ENCODE measurements at places on chromosomes 1 and 21.

DNA sequence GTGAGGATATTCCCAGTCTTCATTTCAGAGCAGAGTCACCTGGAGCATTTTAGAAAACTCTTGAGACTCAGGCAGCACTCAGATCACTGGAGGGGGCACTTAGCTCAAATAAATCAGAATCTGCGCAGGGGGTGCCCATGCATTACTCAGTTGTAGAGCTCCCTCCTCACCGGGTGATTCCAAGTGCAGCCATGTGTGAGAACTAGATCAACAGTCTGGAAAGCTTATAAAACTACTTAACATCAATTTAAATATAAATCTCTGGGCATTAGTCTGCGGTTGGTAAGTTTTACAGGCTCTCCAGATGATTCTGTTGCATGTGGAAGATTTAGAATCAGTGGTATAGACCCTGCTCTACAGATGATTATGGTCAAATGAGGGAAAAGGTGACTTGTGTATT is 128.6 kb downstream of the ST6GALNAC3 start:
- no peak for DNase-seq

GRCh38 chr21:41921021-41921420 is 32.8 kb downstream of the C2CD2 start:
- DNase-seq: no peak

GRCh38 chr1:237309595-237310118 is 267.7 kb downstream of the RYR2 start:
- DNase-seq: no peak

- no peak for DNase-seq
Observed at GRCh38 chr1:219220945-219221344, 47.3 kb downstream of the LYPLAL1 start.

GRCh38 chr1:61125263-61125662 is 42.9 kb downstream of the NFIA start:
- DNase-seq: no peak

DNA sequence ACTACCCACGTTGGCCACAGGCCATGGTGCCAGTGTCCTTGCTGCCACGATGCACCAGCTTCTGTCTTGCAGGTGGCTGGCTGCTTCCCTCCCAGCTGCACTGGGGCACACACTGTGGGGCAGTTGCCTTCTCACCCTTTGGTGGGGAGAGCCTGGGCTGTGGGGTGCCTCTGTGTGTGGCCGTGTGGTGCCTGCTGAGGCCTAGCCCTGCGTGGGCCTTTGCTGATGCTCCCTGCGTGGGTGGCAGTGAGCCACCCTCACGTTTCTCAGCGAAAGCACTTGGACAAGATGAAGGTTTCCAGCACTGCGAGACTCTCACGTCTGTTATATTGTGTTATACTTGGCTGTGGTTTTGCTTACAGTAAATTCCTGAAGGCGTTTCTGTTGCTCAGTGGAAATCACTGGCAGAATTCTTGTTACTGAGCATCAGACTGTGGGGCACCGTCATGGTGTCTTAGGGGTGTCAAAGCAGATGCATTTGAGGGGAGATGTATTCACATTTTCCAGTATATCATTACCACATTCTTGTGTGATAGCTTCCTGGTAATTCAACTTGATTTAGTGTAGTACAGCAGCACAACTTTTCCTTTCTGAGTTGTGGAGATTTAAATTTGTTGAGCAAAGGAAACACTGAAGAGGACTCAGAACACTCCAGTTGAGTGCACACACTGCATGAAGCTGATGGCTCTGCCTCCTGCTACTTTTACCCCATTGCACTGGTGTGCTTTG is 124.7 kb downstream of the PCBP3 start:
- DNase-seq: peak; percentile 57

- DNase-seq: no peak
Observed at GRCh38 chr1:44830900-44831304, 12.2 kb downstream of the PTCH2 start.

DNA sequence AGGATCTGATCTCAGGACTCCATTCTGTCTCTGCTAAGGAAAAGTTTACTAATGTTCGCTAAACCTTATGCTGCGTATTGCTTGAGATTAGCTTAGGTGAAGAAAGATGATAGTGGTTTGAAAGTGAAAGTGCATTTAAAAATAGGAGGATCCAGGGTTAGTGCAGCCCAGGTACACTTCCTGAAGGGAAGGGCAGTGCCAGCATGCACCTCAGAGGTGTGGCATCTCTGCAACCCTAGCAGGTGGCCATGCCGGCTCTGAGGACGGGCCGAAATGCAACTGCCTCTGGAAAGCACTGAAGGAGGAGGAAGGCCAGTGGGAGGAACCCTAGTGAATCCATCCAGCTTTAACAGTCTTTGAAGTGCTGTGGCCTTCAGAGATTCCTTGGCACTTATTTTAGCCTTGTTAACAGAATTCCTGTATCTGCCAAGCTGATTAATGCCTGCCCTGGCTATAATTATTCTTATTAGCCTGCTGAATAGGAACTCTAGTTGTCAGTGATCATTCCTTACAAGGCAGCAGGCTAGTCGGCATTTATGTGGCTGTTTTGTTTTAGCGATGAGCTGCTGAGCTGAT is 5.5 kb downstream of the PTGFRN start:
- DNase-seq: no peak

DNA sequence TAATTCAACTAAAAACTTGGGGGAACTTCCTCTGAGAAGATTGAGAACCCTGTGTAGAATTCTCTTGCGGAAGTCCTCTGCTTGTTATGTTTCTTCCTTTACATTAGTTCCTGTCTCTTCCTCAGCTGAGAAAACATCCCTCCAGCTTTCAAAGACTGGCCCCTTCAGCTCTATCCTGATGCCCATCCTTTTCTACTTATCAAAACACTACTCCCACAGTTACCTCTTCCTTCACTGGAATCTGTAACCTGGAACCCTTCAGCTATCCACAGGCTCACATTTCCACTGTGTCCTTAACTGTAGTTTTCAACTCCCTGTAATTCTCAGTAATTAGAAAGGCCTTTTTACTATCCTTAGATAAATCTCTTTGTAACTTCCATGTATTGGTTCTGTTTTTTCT is 6.0 kb upstream of the DEDD start:
- DNase-seq: no peak

- DNase-seq: no peak
Observed at GRCh38 chr1:74847715-74848114, 114.8 kb downstream of the TYW3 start.

GRCh38 chr1:165841582-165842017 is 14.2 kb downstream of the UCK2 start:
- DNase-seq: no peak

DNA sequence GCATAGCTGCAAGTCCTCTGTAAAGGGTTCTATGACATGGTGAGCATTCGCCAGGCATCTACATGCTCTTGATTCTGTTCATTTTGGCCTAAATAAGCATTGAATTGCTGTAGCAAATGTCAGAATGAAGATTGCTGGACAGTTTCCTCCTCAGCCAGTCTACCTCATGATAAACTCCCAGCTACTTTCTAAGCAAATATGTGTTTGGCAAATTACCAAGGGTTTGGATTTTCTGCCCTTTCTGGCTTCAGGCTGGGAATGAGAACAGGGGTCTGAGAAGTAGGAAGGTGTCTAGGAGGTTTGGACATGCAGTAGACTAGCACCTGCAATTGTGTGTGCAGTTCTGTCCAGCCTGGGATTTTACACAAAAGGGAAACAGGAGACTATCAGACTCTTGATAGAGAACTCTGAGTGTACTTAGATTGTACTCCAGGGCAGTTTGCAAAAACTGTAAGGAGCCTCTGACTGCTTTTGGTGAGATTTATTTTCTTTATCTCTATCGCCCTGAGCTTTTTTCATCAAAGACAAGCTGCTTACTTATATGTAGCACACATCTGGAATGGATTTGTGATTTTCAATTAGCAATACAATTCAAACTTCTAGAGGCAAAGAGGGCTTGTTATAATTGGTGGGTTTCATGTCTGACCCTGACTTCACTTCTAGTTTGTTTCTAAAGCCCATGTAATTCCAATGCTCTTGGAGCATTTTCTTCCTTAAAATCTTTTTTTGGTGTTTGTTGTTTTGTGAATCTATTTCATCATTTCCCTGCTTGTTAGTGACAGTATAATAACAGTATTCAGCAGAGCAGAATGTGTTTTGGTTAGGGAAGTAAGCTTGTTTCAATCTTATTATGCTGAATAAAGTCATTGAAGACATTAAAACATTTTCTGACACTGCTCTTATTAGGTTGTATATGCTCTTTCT is 150.8 kb downstream of the VPS13D start:
- DNase-seq: no peak

DNA sequence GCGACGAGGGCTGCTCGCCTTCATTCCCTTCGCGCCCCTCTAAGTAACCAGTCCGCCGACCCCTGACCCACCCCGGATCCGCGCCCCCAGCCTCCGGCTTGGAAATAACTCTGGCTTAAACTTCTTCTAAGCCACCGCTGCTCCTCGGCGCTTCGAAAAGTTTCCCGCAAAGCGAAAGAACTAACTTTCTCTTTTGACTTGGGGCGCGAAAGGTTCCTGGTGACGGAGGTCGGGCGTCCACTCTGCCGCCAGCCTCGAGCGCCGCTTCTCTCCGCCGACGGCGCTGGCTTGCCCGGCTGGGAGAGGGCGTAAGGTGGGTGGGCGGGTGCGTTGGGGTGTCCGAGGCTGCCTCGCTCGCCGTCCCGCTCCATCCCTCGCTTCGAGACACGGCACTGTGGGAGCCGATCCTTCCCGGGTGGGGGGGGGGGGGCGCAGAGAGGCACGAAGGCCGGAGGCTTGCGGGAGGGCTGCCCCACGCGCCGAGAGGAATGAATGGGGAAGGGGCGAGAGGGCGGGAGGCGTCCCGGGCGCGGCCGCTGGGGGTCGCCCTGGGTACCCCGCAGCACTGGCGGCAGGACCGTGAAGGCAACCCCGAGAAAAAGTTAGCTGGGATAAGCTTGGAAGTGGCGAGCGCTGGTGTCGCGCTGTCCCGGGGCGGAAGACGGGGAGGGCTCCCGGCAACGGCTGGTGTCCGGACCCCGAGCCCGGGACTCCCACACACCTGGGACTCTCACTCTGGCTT is 569 bp downstream of the ATF3 start:
- peak; percentile 37 for DNase-seq

DNA sequence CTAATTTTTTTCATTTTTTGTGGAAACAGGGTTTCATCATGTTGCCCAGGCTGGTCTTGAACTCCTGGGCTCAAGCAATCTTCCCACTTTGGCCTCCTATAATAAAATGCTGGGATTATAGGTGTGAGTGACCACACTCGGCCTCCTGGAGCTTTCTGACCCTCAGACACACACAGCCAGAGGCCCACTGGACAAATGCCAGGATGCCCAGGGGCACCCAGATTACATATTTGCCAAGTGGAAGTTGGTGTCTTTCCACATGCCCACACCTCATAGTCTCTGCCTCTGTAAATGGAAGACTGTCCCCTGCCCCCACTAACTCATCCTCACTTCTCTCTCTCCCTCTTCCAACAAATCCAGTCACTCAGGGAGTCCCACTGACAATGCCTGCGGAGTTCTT is 63.4 kb upstream of the LRP8 start:
- no peak for DNase-seq

- no peak for DNase-seq
Observed at GRCh38 chr1:218886101-218886871, 287.4 kb upstream of the LYPLAL1 start.

- DNase-seq: no peak
Observed at GRCh38 chr1:11725616-11726015, 10.3 kb upstream of the AGTRAP start.

- no peak for DNase-seq
Observed at GRCh38 chr1:18536356-18536755, 55.6 kb downstream of the KLHDC7A start.

DNA sequence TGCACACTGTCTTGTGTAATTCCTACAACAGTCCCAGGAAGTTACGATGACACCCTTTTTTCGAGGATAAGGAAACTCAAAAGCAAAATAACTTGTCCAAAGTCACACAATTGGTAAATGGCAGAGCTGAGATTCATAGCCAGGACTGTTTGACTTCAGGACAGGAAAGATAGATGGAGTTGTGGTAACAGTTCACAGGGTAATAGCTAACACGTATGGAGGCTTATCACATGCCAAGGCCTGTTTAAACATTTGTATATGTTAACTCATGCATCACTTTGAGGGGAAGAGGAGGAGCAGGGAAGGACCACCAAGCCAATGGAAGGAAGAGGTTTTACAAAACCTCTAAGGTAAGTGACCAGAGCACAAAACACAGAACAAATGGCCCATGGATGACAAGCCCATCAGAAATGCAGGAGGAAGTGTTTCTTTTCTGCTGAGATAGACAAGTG is 2.8 kb downstream of the DHCR24 start:
- DNase-seq: no peak

DNA sequence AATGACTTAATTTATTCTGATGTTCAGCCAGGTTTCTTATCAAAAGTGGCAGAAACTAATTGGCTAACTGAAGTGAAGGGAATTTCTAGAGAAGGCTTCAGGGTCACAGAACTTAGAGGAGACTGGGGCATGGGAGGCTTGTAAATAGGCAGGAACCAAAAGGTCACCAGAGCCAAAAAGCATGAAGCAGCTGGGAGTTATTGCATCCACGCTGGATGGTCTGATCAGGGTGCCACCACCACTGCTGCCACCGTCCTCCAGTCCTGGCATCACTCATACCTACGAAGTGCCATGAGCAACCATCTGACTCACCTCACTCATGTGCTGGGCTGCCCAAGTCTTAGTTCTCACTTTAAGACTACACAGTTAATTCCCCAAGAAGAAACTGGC is 82.5 kb upstream of the DPH5 start:
- no peak for DNase-seq

GRCh38 chr1:29505532-29506220 is 269.4 kb downstream of the PTPRU start:
- no peak for DNase-seq

DNA sequence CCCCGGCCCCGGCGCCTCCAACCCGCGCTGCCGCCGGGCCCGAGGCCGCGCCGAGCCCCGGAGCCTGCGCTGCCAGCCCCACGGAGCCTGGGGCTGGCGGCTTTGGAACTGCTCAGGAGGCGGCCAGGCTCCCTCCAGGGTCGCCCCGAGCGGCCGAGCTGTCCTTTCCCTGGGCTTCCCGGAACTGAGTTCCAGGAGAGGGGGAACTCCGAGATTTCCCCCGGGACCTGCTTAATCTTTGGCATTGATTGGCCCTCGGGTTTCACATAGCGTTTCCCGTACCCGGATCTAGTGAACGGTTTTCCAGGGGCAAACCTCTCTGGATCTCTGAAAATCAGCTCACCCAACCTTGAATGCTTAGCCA is 504 bp downstream of the H6PD start:
- no peak for DNase-seq

- no peak for DNase-seq
Observed at GRCh38 chr1:166119471-166119965, 47.3 kb downstream of the FAM78B start.

GRCh38 chr21:43343095-43343991 is 83.6 kb downstream of the SIK1 start:
- no peak for DNase-seq

DNA sequence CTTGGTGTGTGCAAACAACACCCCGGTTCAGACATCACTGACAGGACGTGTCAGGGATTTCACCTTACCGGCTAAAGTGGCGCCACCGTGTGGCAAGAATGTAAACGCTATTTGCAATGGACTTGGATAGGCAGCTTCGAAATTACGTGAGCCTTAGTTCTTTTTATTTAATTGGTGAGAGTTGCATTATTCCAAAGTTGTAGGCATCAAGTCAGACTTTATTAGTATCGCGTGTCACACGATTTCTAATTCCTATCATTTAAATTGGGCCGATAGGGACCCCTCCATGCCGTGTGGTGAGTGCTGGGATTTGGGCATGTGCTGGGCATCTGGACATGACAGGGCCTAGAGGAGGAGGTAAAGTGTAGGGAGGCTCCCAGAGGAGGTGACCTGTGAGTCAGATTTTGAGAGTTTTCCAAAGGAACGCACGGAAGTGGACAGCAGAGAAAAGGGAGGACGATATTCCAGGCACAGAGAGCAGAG is 14.5 kb upstream of the CPT2 start:
- DNase-seq: peak; percentile 75
